ENCODE measurements at places on chromosomes 5 and 9. TPM values are rescaled to one million over a fixed set of nuclear protein-coding genes. Genes with fewer than 3 reads are reported as not detected.

Gene PIP5K1B
- 0.98 TPM for total RNA-seq

Gene MAP1B
- total RNA-seq: 0.25 TPM

GRCh38 chr9:35731415-35732184 is 395 bp downstream of the TLN1 start:
- DNase-seq: peak; percentile 41
- no peaks in the 10 kb centered on the region for H3K27me3 ChIP-seq

Gene PCDHGA1
- total RNA-seq: 0.07 TPM

Gene ROR2
- total RNA-seq: not detected

GRCh38 chr5:171363846-171364245 is 23.8 kb upstream of the NPM1 start:
- peaks cover 3% of the 10 kb centered on the region for H3K4me1 ChIP-seq
- no peak overlapping the region for H3K27ac ChIP-seq
- no peak for DNase-seq
- H3K36me3 ChIP-seq: no peaks in the 10 kb centered on the region
- H3K4me3 ChIP-seq: no peak overlapping the region

Measured in activated CD8-positive, alpha-beta T cell treated with anti-CD3 and anti-CD28 coated beads for 36 hours (primary cell).